ENCODE measurements at places on chromosomes 12 and 14.

DNA sequence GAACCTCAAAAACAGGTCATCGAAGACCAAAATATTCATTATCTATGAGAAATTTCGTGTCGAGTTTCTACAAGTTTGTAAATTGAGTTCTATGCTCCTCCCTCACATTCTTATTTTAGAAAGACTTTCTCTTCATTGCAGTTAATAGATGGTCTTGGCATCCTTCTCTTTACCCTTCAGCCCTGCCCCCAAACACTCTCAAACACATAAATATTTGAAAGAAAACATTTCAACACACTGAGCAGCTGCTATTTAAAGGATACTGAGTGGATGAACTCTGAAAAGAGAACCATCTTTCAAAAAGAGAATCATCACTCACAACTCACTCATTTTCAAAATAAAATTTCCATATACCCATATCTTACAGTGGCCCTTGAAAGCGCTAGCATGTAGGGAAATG lies 67.1 kb downstream of the NUAK1 start:
- DNase-seq: no peak

DNA sequence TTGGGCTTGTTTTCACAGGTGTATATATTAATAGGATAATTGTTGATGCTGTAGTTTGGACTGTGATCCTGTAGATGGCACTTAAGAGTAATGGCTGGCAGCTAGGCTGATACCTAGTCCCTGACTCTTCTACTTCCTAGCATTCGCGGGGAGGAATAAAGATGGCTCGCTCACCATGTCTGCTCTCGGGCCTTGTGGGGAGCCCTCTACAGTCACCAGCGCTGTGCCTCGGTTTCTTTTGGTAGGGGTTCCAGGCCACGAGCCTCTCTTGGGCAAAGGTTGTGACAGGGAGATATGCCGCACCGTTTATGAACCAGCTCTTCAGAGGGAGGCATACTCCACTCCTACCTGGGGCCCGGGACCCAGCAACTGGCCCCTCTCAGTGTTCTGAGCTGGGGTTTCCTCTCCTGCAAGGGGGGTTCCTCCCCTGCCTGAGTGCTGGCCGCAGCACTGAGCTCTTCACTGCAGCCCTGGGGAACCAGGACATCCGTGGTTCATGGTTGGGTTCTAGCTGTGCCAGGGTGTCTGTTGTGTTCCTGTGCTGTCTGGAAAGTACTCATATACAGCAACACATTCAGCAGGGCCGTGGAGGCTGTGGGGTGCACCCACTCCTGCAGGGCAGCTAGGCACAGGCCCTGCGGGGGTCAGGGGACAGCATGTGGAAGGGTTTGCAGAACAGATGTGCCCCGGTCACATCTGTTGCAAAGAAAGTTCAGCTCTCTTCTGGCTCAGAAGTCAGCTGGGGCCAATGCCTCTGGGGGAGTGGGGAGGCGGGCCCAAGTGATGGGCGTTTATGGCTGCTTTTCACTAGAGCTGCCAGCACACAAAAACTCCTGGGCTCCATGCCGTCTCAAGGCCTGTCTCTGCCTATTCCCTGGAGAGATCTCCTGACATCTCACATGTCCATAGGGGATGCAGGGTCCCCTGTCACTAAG lies 147.9 kb downstream of the PPFIA2 start:
- DNase-seq: no peak

DNA sequence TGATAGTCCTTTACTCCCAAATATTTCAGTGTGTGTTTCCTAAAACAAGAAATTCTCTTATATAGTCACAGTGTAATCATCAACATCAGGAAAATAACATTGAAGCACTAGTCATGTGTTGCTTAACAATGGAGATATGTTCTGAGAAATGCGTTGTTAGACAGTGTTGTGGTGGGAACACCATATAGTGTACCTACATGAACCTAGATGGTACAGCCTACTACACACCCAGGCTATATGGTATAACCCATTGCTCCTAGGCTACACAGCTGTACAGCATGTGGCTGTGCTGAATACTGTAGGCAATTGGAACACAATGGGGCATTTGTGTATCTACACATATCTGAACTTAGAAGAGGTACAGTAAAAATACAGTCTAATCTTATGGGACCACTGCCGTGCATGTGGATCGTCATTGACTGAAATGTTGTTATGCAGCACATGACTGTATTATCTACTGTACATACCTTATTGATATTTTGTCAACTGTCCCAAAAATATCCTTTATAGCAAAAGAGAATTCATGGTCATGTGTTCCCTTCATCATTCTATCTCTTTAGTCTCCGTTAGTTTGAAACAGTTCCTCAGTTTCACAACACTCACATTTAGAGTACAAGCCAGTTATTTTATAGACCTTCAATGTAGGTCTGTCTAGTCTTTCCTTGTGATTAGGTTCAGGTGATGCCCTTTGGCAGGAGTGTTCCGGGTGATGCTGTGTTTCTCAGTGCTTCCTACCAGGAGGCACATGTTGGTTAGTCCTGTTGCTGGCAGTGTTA lies 109.7 kb downstream of the SLC25A47 start:
- no peak for DNase-seq

DNA sequence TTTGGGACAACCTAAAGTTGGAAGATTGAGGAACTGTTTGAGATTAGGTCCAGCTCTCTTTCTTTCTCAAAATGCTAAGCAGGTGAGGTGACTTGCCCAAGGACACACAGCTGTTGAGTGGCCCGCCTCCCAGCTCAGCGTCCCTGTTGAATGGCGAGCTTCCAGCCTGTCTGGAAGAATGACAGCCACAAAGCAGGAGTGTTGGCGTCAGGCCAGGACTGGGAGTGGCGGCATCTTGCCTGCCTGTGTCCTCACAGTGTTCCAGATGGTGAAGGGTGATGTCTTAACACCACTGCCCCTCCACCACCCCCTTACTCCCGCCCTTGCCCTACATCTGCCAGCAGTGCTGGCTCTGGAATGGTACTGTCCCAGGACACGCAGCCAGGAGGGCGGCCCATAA lies 4.4 kb upstream of the CEBPE start:
- DNase-seq: no peak

DNA sequence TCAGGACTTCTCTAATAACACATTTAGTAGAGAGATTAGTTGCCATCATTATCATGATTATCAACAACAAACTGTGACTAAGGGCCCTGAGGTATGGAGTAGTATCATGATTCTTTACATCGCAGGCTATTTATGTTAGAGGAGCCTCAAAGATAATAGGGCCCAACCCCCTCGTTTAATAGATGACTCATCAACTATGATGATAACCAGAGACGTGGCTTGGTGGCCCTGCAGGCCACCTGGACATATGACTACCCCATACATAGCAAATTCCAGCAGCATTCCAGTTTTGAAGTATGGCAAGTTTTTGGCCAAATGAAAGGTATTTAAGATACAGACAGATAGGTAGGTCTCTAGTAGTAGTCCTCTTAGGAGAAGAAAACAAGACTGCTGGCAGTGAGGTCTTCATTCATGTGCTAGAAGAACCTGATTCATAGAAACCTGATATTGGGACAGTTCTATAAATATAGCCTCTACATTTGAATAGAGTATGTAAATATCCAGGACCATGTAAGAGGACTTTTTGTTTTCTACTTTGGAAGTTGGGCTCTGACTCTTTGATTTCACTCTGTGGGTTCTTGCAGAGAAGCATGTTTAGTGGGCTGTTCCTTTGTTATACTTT lies 5.6 kb downstream of the RIC8B start:
- DNase-seq: no peak

DNA sequence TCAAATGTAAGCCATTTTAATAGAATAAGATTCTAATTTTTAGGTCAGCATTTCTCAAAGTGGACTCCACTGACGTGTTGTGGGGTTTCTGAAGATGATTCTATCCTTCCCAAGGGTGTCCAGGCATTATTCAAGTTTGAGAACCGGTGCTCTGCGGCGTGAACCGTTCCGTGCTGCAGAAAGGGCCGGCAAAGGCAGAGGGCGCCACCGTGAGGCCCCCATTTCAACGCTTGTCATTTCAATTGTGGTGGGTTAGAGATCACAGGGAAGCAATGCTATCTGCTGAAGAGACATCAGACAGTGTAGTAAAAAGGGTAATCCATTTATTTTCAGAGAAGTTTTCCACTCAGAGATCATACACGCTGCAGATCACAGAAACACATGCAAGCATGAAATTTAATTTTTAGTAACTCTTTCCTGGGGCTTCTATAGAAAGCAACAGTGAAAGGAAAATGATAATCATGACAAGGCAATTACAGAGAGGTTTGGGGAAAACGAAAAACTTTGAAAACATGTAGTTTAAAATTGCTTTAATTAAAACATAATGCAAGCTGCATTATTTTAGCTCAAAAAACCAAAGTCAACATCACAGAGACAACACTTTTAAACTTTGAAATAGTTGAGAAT lies 201.7 kb downstream of the EXOC5 start:
- no peak for DNase-seq

DNA sequence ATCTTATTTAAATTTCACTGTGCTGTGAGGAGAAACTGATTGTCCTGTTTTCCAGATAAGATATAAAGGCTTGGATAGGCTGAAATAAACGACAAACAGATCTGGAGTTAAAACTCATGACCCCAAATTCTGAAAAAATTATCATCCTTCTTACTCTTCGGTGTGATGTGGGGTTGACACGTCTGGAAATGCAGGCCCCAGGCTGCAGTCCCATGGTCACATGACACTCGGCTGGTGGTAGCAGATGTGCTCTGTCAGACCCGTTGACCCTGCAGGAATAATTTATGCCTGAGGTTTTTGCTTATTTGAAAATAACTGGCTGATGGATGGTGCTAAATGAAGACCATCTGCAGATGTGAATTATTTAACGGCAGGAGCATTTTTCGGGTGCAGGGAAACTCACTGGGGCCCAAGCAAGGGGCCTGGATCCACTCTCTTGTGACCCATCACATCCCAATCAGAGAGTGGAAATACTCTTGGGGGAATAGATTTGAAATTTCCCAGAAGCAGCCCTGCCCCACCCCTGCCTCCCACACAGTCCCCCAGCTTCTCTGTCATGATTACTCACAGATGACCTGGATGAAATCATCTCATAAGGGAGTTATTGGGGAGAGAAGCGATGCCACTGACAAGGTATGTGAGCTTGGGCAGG lies 47.7 kb upstream of the CMKLR1 start:
- DNase-seq: no peak

GRCh38 chr14:102085488-102085887 lies 1.4 kb downstream of the HSP90AA1 start:
- no peak for DNase-seq

GRCh38 chr12:80864046-80864735 lies 73.5 kb downstream of the LIN7A start:
- DNase-seq: no peak

GRCh38 chr12:100706033-100706432 lies 88.5 kb upstream of the ANO4 start:
- DNase-seq: no peak

GRCh38 chr12:110698171-110698902 lies 9.4 kb upstream of the HVCN1 start:
- peak; percentile 42 for DNase-seq

- DNase-seq: no peak
These were observed 927.5 kb downstream of the SLC6A15 start for GRCh38 chr12:83985084-83985483.

DNA sequence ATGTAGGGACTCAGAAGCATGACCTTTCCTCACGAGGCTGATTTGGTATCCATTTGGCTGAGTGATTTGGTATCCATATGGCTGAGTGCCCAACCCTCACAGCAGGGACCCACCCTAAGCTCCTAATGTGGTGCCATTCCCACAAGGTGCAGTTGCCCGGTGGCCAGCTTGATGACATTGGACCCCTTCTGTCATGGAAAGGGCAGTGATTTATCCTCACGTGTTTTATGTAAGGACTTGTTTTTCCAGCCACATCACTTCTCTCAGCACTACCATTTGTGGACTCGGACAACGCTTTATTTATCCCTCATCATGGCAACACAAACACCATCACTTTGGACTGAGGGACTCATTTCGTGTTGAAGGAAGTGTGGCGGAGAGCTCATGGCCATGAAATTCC lies 8.5 kb upstream of the CDC42BPB start:
- DNase-seq: no peak

- DNase-seq: no peak
These were observed 118.0 kb downstream of the TRHDE start for GRCh38 chr12:72390146-72390545.

- no peak for DNase-seq
These were observed 41.8 kb upstream of the PTPRR start for GRCh38 chr12:70962226-70962794.

GRCh38 chr12:5736016-5736415 lies 209.0 kb downstream of the ANO2 start:
- no peak for DNase-seq

GRCh38 chr12:64139021-64139420 lies 83.1 kb downstream of the KICS2 start:
- no peak for DNase-seq

- no peak for DNase-seq
These were observed 84.5 kb upstream of the CDKN3 start for GRCh38 chr14:54312166-54312801.

- no peak for DNase-seq
These were observed 14.9 kb downstream of the ATP2B1 start for GRCh38 chr12:89693639-89694202.

DNA sequence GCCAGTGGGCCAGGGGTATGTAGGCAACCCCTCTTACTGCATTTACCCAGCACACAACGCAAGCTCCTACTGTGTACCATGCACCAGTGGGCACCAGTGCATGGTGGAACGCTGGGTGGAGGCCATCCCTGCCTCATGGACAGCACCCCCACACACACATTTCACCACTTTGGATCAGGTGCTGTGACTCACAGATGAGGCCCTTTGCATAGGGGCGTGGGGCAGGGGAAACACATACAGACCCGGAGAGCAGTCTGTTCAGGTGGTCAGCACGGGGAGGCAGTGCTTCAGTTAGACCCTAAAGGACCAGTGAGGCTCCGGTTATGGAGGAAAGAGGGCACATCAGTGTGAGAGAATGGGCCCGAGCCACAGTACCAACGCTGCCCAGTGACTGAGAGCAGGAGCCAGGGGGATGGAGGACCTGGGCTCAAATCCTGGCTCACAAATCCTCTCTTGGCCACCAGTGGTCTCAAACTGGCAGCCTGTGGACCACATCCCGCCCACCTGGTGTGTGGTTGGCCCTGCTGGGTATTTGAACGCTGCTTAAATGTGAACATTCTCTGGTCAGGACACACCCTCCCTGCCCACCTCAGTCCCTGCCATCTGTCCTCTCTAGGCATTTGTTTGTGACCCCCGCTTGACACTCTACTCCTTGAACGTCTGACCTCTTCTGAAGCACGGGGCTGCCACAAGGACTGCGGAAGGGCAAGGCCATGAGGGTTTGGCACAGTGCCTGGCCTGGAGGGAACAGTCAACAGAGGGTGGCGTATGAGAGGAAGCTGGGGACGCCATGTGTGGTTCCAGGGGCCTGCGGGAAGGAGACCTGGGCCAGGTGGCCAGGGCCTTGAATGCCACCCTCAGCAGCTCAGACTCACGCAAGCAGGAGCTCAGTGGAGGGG lies 46.7 kb downstream of the FAM222A start:
- DNase-seq: no peak

GRCh38 chr14:40093800-40094199 lies 661.6 kb upstream of the FBXO33 start:
- no peak for DNase-seq

- no peak for DNase-seq
These were observed 46.4 kb upstream of the CNOT2 start for GRCh38 chr12:70196811-70197281.

Data from NCI-H2107 (cell line).